Left ventricle myocardium inferior (tissue), 1 donor: ENCODE measurements at places on chromosomes 4 and X. TPM values are rescaled to one million over a fixed set of nuclear protein-coding genes. Genes with fewer than 3 reads are reported as not detected.

GRCh38 chr4:136395212-136395722 lies 1137.0 kb downstream of the PCDH18 start:
- DNase-seq, result no peak

Gene SMIM9
- total RNA-seq, result not detected

Gene ALAS2
- 0.38 TPM for total RNA-seq

Gene GPAT3
- total RNA-seq, result 44.2 TPM

GRCh38 chr4:99679976-99680375 lies 22.3 kb upstream of the C4orf54 start:
- no peak for DNase-seq

DNA sequence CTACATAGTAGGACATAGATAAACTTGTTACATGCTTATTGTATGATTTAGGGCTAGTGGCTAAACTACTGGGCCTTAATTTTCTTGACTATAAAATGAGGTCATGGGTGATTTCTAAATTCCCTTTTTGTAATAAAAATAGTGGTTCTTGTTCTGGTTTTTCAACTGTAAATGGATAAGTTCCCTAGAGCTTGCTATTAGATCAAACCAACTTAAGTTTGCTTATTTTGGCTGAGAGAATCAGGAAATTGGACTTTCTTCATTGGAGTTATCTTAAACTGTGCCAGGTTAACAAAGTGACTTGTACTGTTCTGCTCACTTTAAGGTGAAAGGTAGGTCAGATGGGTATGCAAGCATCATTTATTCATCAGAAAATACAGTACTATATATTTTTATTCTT lies 78.3 kb downstream of the PDLIM5 start:
- no peak for DNase-seq
